ENCODE measurements at places on chromosomes 2 and 18. TPM values are rescaled to one million over a fixed set of nuclear protein-coding genes. Genes with fewer than 3 reads are reported as not detected.

The FN1 gene
- total RNA-seq = 3,805 TPM

The CPS1 gene
- 1.2 TPM for total RNA-seq

The OSBPL1A gene
- total RNA-seq = 15.9 TPM

- H3K4me3 ChIP-seq = no peak overlapping the region
- H3K4me1 ChIP-seq = no peaks in the 10 kb centered on the region
- DNase-seq = no peak
- H3K36me3 ChIP-seq = peaks cover 12% of the 10 kb centered on the region
- no peaks in the 10 kb centered on the region for H3K27me3 ChIP-seq
Observed at GRCh38 chr2:215361211-215361875, 49.5 kb downstream of the ATIC start.

The DYNAP gene
- not detected for total RNA-seq

DNA sequence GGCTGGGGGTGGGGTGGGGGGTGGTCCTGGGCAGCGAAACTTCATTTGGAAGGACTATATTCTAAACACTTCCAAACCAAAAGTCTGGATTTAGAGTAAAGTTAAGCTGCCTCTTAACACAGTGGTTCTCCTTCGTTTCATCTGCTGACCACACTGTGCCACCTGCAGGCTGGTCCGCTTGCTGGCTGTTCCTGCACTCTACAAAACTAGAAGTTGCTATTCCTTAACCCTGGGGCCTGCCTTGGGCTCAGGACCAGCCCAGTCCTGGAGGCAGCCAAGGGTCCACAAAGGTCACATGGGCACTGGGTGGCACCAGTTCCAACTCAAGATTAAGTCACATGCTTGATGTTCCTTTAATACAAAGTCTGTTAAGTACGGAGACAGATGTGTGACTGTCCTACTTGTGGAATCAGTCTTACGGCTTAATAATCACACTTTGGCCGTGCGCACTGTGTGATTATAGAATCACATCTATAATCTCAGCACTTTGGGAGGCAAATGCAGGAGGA lies 195.4 kb downstream of the FAM210A start:
- no peak overlapping the region for H3K27ac ChIP-seq
- no peaks in the 10 kb centered on the region for H3K36me3 ChIP-seq
- DNase-seq = peak; percentile 31
- no peak overlapping the region for H3K4me3 ChIP-seq
- no peaks in the 10 kb centered on the region for H3K4me1 ChIP-seq
- H3K27me3 ChIP-seq = no peaks in the 10 kb centered on the region

DNA sequence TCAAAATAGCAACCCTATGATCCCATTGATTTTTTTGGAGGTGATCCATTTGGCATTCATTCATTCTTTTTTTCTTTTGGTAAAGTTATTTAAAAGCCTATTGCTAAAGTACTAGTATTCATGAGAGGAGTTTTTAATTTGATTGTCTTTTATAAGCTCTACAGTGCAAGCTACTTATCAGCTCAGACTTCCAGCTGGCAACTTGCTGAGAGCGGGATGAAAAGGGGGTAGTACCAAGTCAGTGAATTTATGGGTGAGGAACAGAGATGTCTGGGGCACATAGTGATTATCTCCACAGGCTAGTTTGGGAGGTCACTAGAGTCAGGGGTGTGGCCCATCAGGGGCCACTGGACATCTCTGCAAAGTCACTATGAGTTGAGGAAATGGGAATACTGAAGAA lies 202.4 kb downstream of the PIK3C3 start:
- no peaks in the 10 kb centered on the region for H3K27me3 ChIP-seq
- no peak overlapping the region for H3K27ac ChIP-seq
- H3K4me1 ChIP-seq = no peaks in the 10 kb centered on the region
- DNase-seq = no peak
- no peaks in the 10 kb centered on the region for H3K36me3 ChIP-seq

The KCNG2 gene
- not detected for total RNA-seq

GRCh38 chr18:52869349-52869923 lies 529.4 kb downstream of the DCC start:
- DNase-seq = no peak
- no peak overlapping the region for H3K4me3 ChIP-seq
- no peaks in the 10 kb centered on the region for H3K27me3 ChIP-seq

- peaks cover 10% of the 10 kb centered on the region for H3K4me1 ChIP-seq
- no peaks in the 10 kb centered on the region for H3K27me3 ChIP-seq
- no peak overlapping the region for H3K27ac ChIP-seq
- no peaks in the 10 kb centered on the region for H3K36me3 ChIP-seq
- H3K4me3 ChIP-seq = no peak overlapping the region
Observed at GRCh38 chr2:197149546-197149945, 161.0 kb downstream of the ANKRD44 start.

- no peaks in the 10 kb centered on the region for H3K36me3 ChIP-seq
- H3K4me1 ChIP-seq = no peaks in the 10 kb centered on the region
- no peak for DNase-seq
- no peaks in the 10 kb centered on the region for H3K27me3 ChIP-seq
- no peak overlapping the region for H3K4me3 ChIP-seq
Observed at GRCh38 chr2:209977386-209978239, 24.8 kb upstream of the RPE start.

DNA sequence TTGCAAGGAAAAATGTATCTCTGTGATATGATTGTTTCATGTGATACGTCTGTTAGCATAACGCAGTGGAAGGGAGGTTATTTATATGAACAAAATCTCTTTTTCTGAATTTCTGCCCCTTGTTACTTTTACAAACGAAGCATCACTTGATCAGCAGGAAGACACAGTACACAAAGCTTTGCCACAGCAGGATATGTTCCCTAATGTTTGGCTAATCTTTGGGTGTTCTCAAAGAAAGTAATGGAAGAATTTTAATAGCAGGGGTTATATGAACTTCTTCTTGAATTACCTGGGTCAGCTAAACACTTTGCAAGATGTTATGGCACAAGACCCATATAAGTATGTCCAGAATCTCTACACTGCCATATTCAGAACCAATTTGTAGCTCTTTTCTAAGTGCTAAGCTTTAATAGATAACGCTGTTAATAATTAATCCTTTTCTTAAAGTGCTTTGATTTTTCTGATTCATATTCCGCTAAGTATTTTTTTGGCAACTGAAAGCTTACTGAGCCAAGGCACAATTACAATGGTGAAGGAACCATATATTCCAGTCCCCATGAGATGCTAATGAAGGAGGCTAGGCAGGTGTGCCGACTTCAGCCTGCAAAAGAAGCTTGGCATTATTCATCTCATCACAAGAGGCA lies 33.2 kb upstream of the TRIB2 start:
- no peaks in the 10 kb centered on the region for H3K27me3 ChIP-seq
- no peak overlapping the region for H3K4me3 ChIP-seq
- no peak for DNase-seq

GRCh38 chr18:10912790-10913545 lies 236.4 kb downstream of the PIEZO2 start:
- no peak for DNase-seq
- no peaks in the 10 kb centered on the region for H3K27me3 ChIP-seq
- no peak overlapping the region for H3K27ac ChIP-seq
- no peaks in the 10 kb centered on the region for H3K4me1 ChIP-seq

The HDAC4 gene
- total RNA-seq = 15.5 TPM

The MFF gene
- 161 TPM for total RNA-seq

The HSBP1L1 gene
- 25.7 TPM for total RNA-seq

The OTOS gene
- not detected for total RNA-seq

The CCDC68 gene
- 6.9 TPM for total RNA-seq

DNA sequence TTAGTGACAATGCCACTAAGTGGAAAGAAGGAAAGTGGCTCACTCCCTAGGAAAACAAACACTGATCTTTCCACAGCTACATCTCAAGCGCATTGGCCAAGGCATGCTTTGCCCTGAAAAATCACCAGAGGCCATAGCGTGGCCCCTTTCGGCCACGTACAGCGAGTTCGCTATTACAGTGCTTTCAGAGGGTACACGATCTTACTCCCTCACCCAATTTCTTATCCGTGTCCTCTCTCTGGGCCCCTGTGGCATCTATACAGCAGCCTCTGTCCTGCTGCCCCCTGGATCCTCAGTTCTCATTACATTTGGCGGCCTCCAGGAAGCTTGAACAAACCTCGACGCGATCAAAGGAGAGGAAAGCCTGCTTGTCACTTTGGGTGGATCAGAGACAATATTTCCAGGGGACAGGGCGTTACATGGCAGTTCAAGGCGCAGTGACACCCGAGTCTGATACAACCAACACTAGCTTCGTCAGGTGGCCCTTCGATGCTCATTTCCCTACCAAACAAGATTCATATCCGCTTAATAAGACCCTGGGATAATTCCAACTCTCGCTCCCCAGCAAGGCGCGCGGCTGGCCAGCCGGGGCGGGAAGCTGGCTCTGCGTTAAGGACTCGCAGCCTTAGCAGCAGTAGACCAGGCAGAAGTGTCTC lies 941 bp downstream of the SKOR2 start:
- DNase-seq = no peak
- no peaks in the 10 kb centered on the region for H3K36me3 ChIP-seq
- H3K4me1 ChIP-seq = no peaks in the 10 kb centered on the region
- H3K4me3 ChIP-seq = no peak overlapping the region
- H3K27me3 ChIP-seq = no peaks in the 10 kb centered on the region

DNA sequence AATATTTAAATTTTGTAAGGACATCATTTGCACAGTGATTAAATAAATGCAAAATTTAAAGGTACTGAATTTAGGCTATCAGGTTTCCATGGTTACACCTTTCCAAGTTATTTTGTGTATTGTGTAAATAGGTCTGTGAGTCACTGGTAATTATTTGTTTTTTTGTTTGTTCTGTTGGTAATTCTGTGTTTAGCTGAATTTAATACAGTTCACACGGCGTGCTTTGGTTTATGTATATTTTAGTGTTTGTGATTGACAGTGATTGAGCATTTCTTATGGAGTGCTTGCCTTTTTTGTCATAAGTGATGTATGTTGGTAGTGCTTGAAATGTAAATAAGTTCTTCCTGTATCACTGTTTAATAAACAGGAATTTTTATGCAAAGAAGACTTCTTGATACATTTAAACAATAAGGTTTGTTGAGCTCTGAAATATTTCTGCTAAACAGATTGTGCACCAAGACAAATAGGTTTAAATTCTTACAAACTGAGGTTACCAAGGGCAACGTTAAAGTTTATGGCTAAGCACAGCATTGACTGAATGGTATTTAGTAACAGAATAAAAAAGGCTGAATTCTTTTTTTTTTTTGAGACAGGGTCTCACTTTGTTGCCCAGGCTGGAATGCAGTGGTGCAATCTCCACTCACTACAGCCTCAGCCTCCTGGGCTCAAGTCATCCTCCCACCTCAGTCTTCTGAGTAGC lies 38.3 kb upstream of the DLX1 start:
- no peak overlapping the region for H3K4me3 ChIP-seq
- 0 out of 2 replicates have a peak, but pooled peaks cover under 1% of the 10 kb centered on the region for H3K4me1 ChIP-seq
- H3K27ac ChIP-seq = no peak overlapping the region
- H3K27me3 ChIP-seq = no peaks in the 10 kb centered on the region
- no peak for DNase-seq
- no peaks in the 10 kb centered on the region for H3K36me3 ChIP-seq

DNA sequence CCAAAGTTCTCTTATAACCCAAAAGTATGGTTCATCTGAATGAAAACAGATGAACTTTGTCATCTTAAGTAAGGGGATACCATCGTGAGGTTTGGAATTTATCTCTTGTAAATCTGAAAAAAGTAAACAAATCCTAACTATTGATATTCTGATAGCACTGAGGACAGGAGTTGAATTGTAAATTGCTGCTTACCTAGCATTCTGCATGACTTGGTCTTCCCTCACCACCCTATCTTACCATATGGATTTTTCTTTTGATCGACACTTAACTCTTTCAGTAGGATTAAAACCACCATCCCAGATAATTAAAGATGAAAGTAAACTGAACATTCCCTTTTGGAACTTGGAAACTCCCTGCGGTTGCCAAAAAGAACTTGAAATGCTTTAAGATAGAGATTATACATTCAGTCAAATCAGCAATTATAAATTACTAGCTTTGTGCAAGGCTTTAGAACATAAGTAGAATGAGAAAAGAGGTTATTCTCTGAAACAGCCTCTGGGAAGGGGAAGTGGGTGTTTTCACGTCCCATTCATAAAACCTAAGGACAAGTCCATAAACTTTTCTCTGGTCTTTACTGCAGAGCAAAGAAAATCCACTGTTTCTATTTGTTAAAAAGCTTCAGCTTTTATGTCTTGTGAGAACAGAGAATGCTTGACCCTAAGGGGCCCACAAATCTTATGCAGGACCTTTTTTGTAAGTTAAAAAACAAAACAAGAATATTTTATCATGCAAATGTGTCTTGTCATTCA lies 49.7 kb upstream of the ZNF397 start:
- H3K4me3 ChIP-seq = no peak overlapping the region
- no peak overlapping the region for H3K27ac ChIP-seq
- no peaks in the 10 kb centered on the region for H3K27me3 ChIP-seq
- DNase-seq = no peak
- no peaks in the 10 kb centered on the region for H3K36me3 ChIP-seq

The GCG gene
- not detected for total RNA-seq

GRCh38 chr2:16709769-16710168 lies 44.1 kb upstream of the CYRIA start:
- no peak for DNase-seq
- no peak overlapping the region for H3K4me3 ChIP-seq
- no peaks in the 10 kb centered on the region for H3K27me3 ChIP-seq
- H3K27ac ChIP-seq = no peak overlapping the region

- H3K4me3 ChIP-seq = no peak overlapping the region
- no peaks in the 10 kb centered on the region for H3K36me3 ChIP-seq
- no peak for DNase-seq
Observed at GRCh38 chr18:28372186-28372585, 195.3 kb upstream of the CDH2 start.

- no peak overlapping the region for H3K4me3 ChIP-seq
- H3K27ac ChIP-seq = no peak overlapping the region
- H3K27me3 ChIP-seq = no peaks in the 10 kb centered on the region
- peak; percentile 71 for DNase-seq
- peaks cover 55% of the 10 kb centered on the region for H3K4me1 ChIP-seq
- no peaks in the 10 kb centered on the region for H3K36me3 ChIP-seq
Observed at GRCh38 chr2:74947703-74948102, 10.7 kb upstream of the POLE4 start.

DNA sequence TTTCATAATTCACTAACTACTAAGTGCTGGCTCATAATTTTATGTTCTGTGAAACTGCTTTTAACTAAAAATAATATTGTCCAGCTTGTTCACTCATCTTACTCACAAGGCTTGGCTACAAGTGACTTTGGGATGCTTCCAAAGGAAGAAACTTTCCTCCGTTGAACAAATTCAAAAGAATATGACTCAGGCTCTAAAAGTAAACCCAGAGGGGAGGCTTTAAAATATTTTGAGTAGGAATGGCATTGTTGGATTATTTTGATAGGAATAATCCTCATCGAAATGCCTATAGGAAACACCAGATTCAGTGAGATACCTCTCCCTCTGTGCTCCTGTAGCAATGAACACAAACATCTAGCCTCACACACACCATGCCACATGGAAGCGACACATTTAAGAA lies 25.2 kb upstream of the TLK1 start:
- no peak overlapping the region for H3K27ac ChIP-seq
- no peaks in the 10 kb centered on the region for H3K27me3 ChIP-seq
- H3K36me3 ChIP-seq = no peaks in the 10 kb centered on the region
- no peak for DNase-seq
- peaks cover 20% of the 10 kb centered on the region for H3K4me1 ChIP-seq
- H3K4me3 ChIP-seq = no peak overlapping the region

The AQP12B gene
- not detected for total RNA-seq

The TTLL4 gene
- 87.9 TPM for total RNA-seq

Measured in Caco-2 (cell line).